GM23248 (cell line): ENCODE measurements at places on chromosomes 11 and 22.

GRCh38 chr11:31477528-31478222 lies 31.7 kb downstream of the IMMP1L start:
- no peak for DNase-seq

DNA sequence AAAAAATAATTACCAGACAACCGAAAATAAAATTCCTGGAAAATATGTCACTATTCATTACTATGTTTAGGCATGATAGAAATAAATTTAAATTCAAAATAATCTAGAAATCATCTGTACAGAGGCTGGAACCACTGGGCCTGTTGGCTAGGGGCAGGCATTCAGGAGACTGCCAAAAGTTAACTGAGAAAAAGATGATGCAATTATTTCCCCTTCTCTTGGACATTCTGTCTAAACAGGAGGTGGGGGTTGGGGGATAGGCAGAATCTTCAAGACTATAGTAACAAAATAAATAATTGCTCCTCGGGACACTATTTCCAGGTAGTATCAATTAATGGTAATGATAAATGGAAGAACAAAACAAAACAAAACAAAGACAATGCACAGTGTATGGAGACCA lies 14.1 kb downstream of the BTBD10 start:
- peak; percentile 35 for DNase-seq

DNA sequence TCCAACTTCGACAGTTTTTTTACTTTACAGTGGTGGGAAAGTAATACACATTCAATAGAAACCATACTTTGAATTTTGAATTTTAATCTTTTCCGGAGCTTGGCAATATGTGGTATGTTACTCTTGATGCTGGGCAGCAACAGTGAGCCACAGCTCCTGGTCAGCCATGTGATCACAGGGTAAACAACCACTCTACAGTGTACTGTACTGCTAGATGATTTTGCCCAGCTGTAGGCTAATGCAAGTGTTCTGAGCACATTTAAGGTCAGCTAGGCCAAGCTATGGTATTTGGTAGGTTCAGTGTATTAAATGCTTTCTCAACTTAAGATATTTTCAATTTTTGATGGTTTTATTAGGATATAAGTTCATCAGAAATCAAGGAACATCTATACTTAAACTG lies 48.7 kb upstream of the GRIK4 start:
- no peak for DNase-seq

DNA sequence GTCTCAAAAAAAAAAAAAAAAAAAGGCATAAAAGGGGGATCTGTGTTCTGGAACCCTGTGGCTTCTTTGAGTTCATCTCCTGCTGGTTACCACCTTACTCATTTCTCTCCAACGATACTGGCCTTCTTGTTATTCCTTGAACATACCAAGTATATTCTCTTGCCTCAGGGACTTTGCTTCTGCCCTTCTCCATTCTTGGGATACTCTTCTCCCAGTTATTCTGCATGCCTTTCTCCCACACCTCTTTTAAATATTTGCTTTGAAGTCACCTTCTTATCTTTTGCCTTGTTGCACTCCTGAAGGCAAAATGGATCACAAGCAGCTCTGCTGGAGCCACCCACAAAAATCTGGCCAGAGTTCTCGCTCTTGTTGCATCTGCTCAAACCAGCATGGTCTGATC lies 76.0 kb upstream of the RRM1 start:
- DNase-seq = no peak

DNA sequence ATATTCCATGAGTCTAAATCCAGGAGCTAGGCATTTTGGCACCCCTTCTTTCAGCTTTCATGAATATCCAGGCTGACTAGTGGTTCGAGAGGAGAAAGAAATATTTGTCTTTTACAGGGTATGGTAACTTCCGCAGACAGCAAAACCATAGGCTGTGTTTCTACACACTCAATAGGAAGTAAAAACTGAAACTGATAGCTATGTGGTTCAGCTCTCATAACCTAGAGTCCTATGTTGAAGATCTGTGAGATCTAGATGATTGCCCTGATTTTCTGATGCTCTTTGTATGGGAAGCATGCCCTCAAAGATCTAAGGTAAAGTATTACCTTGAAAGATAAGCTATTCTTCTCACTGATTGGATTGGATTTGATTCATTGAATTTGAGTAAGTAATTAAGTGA lies 118.3 kb downstream of the CD44 start:
- DNase-seq = no peak

- DNase-seq = no peak
These were observed 63.0 kb upstream of the MYEOV start for GRCh38 chr11:69230856-69231425.

GRCh38 chr11:9895006-9895405 lies 231.1 kb downstream of the SWAP70 start:
- DNase-seq = peak; percentile 80

- peak; percentile 99 for DNase-seq
These were observed 48.8 kb downstream of the ARHGAP32 start for GRCh38 chr11:129143335-129143734.

- no peak for DNase-seq
These were observed 63.3 kb downstream of the GRIK4 start for GRCh38 chr11:120574876-120575275.

DNA sequence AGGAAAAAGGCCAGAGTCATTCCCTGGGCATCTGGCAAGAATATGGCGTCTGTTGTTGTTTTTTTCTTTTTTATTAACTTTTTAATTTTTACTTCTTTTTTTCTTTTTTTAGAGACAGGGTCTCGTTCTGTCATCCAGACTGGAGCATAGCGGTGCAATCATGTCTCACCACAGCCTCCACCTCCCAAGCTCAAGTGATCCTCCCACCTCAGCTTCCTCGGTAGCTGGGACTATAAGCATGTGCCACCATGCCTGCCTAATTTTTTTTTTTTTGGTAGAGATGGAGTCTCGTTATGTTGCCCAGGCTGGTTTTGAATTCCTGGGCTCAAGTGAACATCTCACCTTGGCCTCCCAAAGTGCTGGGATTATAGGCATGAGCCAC lies 54.0 kb upstream of the PRDM11 start:
- no peak for DNase-seq

DNA sequence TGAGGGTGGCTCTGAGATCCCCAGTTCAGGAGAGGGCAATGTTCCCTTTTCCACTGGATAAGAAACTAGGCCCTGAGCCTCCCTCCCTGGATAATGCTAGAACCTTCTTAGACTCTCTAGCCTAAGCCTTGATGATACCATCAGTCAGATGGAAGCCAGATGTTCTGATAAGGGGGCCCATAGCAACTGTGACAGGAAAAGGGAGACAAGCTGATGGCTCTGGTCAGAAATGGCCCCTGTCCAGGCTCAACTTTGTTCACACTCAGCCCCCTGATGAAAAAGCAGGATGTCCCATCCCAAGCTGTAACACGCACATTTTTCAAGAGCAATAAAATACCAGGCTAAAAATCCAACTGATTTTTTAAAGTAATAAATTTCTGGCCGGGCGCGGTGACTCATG lies 7.2 kb upstream of the OAF start:
- DNase-seq = no peak

GRCh38 chr11:72081821-72082453 lies 1.3 kb downstream of the LRRC51 start:
- no peak for DNase-seq

DNA sequence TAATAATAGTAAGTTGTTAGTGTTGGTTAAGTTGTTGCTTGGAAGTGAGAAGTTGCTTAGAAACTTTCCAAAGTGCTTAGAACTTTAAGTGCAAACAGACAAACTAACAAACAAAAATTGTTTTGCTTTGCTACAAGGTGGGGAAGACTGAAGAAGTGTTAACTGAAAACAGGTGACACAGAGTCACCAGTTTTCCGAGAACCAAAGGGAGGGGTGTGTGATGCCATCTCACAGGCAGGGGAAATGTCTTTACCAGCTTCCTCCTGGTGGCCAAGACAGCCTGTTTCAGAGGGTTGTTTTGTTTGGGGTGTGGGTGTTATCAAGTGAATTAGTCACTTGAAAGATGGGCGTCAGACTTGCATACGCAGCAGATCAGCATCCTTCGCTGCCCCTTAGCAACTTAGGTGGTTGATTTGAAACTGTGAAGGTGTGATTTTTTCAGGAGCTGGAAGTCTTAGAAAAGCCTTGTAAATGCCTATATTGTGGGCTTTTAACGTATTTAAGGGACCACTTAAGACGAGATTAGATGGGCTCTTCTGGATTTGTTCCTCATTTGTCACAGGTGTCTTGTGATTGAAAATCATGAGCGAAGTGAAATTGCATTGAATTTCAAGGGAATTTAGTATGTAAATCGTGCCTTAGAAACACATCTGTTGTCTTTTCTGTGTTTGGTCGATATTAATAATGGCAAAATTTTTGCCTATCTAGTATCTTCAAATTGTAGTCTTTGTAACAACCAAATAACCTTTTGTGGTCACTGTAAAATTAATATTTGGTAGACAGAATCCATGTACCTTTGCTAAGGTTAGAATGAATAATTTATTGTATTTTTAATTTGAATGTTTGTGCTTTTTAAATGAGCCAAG lies 2.7 kb downstream of the NEAT1 start:
- peak; percentile 89 for DNase-seq

GRCh38 chr11:42713753-42714152 lies 598.0 kb upstream of the API5 start:
- no peak for DNase-seq

GRCh38 chr22:36228944-36229343 lies 10.4 kb downstream of the APOL2 start:
- DNase-seq = no peak

DNA sequence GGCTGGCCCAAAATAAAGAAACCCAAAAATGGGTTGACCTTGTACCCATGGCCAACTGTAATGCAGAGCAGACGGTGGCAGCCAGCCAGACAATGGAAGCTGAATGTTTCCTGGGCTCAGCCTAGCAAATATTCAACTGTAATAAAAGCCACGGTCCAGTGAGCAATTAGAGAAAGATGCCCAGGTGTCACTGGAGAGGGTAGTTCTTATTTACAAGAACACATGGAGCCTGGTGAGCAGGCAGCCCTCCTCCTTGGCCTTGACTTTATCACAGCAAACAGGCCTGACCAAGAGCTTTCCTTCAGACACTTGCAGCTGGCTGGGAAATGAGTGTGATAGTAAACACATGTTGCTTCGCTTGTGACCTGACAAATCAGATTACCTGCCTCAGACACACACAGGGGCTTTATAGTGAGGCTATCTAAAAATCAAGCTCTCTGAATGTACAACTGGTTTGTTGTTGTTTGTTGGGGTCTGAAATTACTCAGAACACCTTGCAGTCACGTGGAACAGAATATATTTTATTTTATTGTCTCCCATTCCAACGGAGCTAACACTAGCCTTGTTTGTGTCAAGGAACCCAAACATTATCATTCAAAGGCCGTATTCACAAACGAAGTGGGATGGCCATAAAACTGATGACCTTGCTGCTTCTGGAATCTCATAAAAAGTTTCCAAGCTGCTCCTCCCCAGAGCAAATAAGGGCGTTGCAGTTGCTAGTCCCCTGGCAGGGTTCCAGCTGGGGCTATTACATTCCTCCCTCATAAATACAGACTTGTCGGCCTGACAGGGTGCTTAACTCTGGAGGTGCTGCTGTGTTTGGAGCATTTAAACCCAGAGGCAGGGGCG lies 161.1 kb downstream of the BBOX1 start:
- peak; percentile 87 for DNase-seq

- peak; percentile 73 for DNase-seq
These were observed 49.5 kb upstream of the HSPA8 start for GRCh38 chr11:123111465-123111864.

- DNase-seq = peak; percentile 41
These were observed 20.5 kb upstream of the RBFOX2 start for GRCh38 chr22:36048911-36049677.

DNA sequence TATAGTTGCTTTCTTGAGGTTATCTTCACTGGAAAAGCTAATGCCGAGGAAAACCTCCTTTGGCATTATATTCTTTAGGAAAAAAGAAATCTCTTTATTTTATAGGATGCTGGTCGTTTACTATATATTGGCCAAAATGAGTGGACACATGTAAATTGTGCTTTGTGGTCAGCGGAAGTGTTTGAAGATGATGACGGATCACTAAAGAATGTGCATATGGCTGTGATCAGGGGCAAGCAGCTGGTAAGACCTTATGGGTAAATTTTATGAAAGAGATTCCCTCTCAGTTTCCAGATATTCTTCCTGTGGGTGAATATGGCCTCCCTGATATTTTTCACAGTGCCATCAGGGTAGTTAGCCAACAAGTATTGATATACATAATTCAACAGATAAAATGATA lies 29.4 kb upstream of the TTC36 start:
- DNase-seq = peak; percentile 30

GRCh38 chr11:117815262-117815803 lies 9.2 kb downstream of the FXYD2 start:
- no peak for DNase-seq

GRCh38 chr11:9626496-9627394 lies 37.1 kb upstream of the SWAP70 start:
- DNase-seq = no peak

DNA sequence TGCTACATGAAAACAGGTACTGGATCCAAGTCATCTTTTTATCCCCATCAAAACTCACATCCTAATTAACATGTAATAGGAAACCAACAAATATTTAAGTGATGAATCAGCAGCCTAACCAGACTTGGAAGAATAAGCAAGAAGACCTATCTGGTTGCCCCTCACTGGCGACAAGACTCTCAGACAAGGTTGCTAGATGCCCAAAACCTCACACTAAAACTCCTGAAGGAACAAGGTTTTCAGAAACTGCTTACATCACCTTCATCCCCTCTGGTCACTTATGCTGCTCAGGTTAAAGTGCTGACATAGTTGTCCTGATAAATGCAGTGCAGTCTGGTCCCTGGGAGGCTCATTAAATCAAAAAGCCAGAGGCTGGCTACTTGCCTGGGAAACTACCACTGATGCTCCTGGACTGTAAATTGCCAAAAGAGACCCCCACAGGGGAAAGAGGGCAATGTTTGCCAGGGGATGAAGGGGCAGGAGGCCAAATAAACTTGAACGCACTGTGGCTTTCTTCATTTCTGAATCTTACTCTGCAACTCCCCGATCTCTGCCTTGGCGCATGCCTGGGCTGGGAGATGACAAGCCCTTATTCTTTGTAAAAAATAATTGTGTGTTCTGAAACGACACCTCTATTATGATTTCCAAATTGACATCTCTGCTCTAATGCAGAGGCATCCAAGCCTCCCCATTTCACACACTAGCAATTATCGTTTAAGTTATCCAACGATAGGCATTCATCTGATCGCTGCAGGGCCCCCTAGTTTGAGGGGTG lies 72.7 kb downstream of the AMBRA1 start:
- DNase-seq = peak; percentile 56

DNA sequence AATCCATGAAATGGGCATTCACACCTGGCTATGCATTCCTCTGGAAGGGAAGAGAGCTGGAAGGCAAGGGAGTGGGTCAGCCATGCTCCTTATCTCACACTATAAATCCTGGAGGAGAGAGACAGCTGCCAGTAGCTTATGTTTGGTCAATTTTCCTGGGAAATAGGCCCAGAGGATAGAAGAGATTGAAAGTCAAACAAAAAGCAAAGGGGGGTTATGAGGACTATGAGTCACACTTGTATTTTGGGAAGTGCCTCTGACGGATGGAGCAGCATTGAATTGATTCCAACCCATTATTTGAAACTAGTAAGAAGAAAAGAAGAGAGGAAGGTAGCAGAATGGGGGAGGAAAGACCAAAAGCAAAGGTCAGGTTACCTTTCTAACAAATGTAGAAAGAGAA lies 25.0 kb downstream of the SNX19 start:
- DNase-seq = peak; percentile 21
